Lung (tissue), 17 donors: ENCODE measurements at places on chromosomes 11 and 22. TPM values are rescaled to one million over a fixed set of nuclear protein-coding genes. Genes with fewer than 3 reads are reported as not detected.

Gene SLC29A2
- total RNA-seq: 19.4 TPM

Gene CRYBB1
- total RNA-seq: 0.34 TPM

Gene HPX
- 2.3 TPM for total RNA-seq

Gene SCN4B
- total RNA-seq: 5.2 TPM

DNA sequence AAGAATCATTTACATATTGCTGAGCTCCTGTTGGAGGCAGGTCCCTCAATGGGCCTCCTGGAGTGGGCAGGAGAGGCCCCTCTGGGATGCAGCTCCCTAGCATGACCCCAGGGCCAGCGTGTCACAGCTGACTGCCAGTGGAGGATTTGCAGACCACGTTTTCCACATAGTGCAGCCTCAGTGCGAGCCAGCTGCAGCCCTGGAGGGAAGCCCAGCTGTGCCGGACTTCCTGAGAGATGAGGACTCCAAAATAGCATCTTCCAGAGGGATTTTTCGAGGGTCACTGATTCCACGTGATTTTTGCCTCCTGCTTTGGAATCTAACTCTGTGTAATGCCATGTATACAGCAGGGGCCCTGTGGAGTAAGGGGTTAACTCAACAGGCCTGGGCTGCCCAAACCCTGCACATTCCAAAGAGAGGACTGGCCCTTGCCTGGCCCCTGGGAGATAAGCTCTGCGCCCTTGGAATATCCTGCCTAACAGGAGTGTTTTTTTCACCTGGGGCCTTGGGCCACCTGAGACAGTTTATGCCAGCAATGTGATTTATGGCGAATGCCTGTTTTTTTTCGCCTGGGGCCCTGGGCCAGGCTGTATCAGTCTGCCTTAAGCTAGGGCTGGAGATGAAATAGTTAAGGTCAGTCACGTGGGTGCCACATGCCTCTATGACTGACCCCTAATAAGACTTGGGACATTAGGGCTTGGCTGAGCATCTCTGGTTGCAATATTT, 47.4 kb downstream of the RPS6KA4 start:
- no peak overlapping the region for H3K27ac ChIP-seq
- no peaks in the 10 kb centered on the region for H3K36me3 ChIP-seq
- no peaks in the 10 kb centered on the region for H3K27me3 ChIP-seq
- DNase-seq: peak; percentile 88
- H3K4me3 ChIP-seq: no peak overlapping the region

GRCh38 chr11:122007601-122008071, 108.4 kb downstream of the BLID start:
- H3K36me3 ChIP-seq: no peaks in the 10 kb centered on the region
- DNase-seq: peak; percentile 51
- no peaks in the 10 kb centered on the region for H3K4me1 ChIP-seq

DNA sequence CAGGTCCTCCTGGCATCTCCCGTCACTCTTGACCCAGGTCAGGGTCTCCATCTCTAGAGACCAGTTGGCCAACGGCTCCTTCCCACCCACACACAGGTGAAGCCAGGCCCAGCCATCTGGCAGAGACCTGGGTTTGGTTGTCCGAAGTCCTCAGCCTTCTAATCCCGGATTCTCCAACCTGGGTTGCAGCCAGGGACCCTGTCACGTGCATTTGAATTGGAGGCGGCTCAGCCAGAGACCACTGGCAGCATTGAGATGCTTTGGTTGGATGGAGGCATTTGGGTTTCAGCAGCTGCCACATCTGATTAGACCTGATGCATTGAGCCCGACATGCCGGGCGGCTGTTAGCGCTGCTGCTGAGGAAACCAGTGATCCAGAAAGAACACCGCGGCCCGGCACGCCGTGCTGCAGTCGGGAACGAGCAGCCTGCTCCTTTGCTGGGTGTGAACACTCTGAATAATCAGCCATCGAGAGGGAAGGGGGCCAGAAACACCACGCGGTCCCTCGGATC, 163.2 kb downstream of the BRD1 start:
- H3K4me3 ChIP-seq: no peak overlapping the region
- H3K27ac ChIP-seq: no peak overlapping the region
- H3K36me3 ChIP-seq: no peaks in the 10 kb centered on the region
- no peak for DNase-seq
- peaks cover 6% of the 10 kb centered on the region for H3K4me1 ChIP-seq
- H3K27me3 ChIP-seq: peaks cover 9% of the 10 kb centered on the region

DNA sequence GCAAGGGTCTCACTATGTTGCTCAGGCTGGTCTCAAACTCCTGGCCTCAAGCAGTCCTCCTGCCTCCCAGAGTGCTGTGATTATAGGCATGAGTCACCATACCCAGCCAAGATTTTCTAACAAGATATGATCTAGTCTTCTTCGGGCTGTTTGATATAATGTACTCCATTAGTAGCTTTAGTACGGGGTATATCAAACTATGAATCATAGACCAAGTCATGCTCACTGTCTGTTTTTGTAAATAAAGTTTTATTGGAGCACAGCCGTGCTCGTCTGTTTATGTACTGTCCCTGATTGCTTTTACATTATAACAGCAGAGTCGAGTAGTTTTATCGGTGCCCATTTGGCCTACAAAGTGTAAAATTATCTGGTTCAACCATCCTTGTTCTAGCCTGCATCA, 43.9 kb upstream of the GRIK4 start:
- H3K27me3 ChIP-seq: no peaks in the 10 kb centered on the region
- peaks cover 50% of the 10 kb centered on the region for H3K36me3 ChIP-seq

DNA sequence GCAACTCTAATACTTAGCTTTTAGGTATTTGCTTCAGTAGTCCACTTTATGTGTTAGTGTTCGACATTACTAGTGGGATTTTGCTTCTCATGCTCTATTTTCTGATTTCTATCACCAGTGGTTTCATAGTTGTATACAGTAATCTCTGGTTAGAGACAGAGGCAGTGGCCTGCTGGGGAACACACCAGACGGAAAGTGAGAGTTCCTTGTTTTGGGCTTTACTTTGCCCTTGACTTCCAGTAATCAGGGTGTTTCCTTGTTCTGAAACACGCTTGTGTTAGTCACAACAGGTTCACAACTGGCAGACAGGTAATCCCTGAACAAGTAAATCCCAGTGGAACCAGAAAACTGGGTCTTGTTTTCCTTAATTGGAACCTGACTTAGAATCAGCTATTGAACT, 56.0 kb downstream of the PACS1 start:
- H3K27me3 ChIP-seq: no peaks in the 10 kb centered on the region
- H3K27ac ChIP-seq: peak overlapping the region; percentile 33
- H3K4me1 ChIP-seq: peaks cover 12% of the 10 kb centered on the region
- H3K36me3 ChIP-seq: no peaks in the 10 kb centered on the region
- no peak for DNase-seq
- H3K4me3 ChIP-seq: no peak overlapping the region

DNA sequence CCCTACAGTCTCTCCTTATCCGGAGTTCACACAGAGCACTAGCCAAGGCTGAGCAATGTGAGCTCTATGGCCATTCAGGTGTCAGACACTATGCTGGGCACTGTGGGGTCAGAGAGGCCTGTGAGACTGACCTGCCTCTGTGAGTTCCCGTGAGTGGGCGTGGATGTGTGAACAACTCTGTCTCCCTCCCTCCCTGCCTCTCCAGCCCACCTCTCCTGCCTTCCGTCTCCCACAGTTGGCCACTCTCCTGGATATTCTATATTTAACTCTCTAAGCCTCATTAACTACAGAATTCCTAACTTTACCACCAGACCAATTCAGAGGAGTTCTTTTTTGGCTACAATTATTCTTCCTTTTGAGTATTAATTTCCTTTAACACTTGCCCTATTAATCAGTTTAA, 191.6 kb upstream of the NCAM1 start:
- H3K27me3 ChIP-seq: peaks cover 3% of the 10 kb centered on the region
- no peak for DNase-seq
- no peak overlapping the region for H3K4me3 ChIP-seq

DNA sequence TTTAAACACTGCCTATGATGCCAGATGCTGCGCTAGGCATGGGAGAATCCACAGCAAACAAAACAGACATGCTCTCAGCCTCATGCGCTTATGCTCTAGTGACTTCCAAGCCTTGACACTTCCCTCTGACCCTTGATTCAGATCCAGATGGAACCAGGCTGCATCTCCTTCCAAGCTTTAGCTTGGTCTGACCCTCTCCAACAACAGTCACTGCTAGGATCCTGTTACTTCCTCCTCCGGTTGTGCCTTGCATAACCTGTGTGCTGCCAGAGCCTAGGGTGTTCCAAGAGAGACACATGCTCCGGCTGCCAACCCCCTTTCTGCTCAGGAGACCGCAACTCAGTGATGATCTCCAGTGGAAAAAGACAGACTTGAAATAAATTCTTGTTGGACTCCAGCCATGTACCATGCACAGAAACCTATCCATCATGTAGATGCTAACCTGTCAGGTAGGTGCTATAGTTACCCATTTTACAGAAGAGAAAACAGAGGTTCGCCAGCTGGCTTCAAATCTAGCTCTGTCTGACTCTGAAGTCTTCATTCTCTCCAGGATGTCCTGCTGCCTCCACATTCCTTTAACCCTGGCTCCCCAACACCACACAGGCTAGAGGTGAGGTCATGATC, 136.3 kb upstream of the TEAD1 start:
- H3K4me3 ChIP-seq: no peak overlapping the region
- no peak overlapping the region for H3K27ac ChIP-seq
- DNase-seq: peak; percentile 86
- H3K4me1 ChIP-seq: peaks cover 10% of the 10 kb centered on the region
- no peaks in the 10 kb centered on the region for H3K27me3 ChIP-seq
